ENCODE measurements at places on chromosomes 2 and 18.

DNA sequence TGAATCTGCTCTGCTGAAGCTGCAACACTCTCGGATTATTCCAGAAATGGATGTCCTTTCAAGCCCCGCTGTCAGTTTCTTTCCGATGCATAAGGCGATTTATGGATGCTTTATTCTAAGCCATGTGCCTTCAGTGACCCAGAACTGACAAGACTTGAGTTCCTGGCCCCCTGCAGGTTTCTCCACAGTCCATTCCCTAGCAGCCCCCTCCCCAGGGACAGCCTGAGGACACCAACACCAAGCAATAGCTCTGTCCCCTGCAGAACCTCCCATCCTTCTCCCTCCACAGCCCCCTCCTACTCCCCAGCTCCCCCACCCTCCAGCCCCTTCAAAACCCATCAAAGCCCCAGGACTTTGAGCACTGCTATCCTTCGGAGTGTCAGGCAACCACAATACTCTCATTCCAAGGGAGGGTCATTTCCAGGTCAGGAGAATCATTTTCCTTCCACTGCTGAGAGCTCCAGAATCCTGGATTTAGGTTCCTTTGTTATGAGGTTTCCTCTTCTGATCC, 24.6 kb upstream of the SPP2 start:
- DNase-seq = peak; percentile 57

DNA sequence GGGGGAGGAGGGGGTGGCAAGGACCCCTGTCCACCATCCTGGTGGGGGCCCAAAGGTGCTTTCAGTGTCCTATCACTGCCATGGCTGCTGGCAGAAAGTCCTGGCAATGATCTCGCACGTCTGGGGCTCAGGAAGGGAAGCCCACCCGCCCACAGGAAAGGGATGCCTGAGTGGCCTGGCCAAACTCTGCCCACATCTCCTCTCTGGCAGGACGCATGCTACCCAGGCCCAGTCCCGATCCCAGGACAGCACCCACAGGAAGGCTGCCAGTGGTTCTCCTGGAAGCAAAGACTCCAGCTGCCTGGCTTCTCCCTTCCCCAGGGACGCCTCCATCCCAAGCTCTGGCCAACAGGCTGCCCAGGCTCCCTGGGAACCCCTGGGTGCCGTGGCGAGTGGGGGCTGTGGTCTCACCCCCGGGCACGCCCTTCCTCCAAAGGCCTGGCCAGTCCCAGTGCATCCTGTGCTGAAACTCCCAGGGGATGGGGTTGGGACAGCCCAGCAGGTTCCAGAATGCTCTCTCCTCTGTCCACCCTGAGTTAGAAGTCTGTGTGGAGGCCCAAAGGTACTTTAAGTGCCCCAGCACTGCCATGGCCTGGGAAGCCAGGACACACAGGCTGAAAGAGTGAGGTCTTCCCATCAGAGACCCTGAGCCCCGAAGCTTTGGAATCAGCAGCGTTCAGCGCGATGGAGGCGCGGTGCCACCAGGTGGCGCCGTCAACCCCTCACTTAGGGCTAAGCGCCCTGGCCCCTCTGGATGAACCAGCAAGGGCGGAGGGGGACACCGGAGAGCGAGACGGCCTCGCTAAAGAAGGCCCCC, 29.8 kb upstream of the TAF1B start:
- peak; percentile 64 for DNase-seq

GRCh38 chr2:237440819-237441281, 26.9 kb upstream of the COL6A3 start:
- peak; percentile 28 for DNase-seq

DNA sequence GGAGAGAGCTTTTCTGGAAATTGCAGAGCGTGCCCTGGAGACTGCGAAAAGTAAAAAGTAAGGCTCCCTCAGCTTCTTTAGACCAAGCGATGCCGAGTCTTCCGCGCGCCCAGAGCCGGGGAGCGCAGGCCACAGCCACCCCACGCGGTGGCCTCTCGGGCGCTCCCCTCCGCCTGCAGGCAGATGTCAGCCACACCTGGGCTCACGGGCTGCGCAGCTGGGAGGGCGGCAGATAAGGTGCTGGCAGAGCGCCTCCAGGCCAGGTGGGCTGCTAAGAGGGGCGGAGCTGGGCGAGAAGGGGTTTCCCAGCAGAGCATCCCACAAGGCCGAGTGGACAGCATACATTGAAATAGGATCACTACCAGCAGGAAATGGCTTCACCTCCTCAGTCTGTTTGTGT, 81.7 kb downstream of the ARHGEF4 start:
- no peak for DNase-seq

GRCh38 chr18:11324510-11324909, 175.1 kb upstream of the PIEZO2 start:
- peak; percentile 26 for DNase-seq

DNA sequence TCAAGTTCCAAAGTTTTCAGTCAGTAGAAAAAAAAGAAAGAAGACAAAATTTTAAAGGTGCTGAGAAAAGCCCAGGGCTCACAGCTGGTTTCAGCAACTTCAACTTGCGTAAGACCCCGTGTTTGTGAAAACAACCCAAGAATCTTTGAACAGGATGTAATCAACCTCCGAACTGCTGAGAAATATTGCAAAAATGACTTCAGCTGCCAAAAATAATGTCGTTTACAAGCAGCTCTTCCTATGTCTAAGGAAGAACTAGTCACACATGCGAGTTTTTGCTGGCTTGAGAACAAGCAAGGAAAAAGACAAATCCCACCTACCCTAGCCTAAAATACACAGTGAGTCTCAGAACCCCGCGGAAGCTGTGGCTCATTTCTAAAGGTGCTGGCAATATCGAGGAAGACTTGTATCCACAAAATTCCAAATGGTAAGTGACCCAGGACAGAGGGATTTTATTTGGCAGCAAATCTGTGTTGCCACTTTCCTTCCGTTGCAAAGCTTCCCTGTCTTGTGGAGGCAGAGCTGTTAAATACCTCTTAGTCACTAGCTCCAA, 59.8 kb upstream of the SLC8A1 start:
- DNase-seq = peak; percentile 71

DNA sequence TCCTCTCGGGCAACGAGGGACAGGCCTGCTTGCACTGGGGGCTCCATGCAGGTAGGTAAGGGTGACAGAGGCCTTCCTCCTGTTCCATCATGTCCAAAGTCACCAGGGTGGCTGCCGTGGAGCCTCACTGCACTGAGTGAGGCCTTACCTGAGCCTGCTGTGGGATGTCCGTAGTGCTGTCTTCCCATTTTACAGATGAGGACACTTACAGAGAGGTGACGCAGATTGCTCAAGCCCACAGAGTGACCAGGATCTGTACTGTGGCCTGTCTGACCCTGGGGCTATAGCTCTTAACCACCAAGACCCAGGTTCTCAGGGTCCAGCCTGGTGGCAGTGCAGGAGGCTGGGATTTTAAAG, 5.4 kb downstream of the ATOH8 start:
- no peak for DNase-seq

- DNase-seq = peak; percentile 50
Measured at GRCh38 chr2:234467289-234467688, 29.6 kb downstream of the ARL4C start.

DNA sequence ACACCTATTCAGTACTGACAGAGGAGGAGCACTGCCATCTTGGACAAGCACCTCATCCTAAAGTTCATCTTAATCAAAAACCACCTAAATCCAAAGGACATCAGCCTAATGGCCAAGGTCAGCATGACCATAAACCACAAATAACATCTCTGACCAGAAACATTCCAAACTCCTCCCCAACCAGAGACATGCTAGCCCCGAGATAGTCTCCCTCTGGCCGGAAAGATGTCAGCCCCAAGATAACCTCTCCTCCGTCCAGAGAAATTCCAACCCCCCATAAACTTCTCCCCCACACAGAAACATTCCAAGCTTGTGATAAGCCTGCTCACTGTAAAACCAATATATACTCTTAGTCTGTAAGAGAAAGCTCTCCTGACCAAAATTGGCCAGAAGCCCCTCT, 260.6 kb downstream of the CLIP4 start:
- DNase-seq = no peak

- no peak for DNase-seq
Measured at GRCh38 chr2:221567809-221568208, 4.3 kb downstream of the EPHA4 start.

DNA sequence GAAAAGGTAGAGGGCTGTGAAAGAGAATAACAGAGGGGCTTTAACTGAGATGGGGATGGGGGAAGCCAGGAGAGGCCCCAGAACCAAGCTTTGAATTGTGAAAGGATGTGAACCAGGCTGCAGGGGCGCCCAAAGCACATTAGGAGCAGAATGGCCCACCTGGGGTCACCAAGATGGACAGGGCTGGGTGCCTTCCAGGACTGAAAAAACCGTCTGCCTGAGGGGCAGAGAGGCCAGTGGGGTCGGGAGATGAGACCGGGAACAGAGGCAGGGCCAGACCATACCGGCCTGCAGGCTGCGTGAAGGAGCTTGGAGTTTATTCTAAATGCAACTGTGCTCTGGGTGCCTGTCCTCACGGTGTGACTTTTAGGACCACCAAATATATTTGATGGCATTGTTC, 29.1 kb upstream of the FAM136A start:
- DNase-seq = no peak

DNA sequence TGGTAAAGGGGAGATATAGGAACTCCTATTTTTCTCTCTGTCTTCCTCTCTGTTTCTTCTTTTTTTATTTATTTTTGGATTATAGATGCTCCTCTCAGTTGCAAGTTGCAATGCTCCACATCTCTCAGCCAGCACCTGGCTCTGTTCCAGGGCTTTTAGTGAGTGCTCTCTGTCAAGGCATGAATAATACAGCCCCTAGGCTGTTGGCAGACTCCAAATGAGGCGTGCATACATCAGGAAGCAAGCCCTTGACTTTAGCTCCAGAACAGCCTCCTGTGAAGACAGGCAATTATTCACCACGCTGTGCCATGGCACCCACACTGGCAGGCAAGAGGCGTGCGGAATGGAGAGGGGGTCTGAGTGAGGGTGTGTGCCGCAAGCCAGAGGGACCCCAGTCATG, 228.1 kb upstream of the PXDN start:
- DNase-seq = peak; percentile 89

DNA sequence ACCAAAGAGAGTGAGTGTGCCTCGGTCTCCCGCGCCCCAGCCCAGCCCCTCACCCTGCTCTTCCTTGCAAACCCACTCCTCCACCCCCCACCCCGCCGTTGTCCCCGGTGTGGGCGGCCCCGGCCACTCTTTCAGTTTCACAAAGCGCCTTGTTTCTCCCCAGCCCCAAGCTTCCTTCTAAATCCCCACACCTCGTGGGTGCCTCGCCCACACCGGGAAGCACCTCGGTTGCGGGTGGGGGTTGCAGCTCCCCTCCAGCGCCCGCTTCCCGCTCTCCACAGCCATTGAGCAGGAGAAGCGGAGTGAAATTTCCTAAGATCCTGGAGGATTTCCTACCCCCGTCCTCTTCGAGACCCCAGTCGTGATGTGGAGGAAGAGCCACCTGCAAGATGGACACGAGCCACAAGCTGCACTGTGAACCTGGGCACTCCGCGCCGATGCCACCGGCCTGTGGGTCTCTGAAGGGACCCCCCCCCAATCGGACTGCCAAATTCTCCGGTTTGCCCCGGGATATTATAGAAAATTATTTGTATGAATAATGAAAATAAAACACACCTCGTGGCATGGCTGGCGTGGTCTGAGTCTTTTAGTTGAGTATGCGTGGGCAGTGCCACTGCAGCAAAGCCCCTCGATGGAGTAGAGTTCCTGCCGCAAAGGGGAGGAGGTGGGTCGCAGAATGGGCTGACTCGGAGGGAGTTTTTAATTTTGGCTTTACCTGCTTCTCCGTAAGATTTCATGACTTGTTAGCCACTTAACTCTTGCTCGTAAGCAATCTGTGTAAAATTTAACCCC, 848 bp downstream of the TMSB10 start:
- DNase-seq = no peak

DNA sequence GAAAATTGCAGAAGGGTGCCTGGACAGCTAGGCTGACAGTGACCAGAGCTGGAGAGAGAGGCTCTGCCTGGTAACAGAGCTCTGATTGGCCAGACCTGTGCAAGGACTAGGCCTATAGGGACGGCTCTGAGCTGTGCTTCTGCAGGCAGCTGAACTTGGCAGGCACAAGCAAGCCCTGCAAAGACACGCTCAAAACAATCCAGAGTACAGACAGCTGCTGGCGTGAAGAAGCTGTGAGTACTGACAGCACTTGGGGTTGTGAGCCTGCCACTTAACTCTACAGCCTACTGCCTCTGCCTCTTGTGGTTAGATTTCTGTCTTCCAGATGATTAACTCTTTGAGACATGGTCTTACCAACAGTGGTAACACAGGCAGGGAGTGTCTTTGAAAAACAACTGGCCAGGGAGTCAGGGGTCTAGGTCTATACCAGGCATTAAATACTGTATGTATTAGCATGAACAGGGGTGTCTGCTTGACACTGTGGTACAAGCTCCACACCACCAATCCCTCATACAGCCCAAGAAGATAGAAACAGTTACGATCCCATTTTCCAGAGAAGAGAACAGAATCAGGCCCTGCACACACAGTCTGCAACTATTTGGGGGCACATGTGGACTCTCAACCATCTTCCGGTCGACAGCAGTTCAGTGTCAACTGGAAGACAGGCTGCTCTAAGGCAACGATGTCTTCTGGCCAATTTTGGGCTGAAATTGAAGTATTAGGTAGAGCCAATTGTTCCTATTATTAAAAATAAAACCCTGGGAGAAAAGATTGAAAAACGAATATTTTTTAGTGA, 568.4 kb downstream of the TNS1 start:
- peak; percentile 98 for DNase-seq

GRCh38 chr2:74002505-74003421, 18.1 kb downstream of the TET3 start:
- DNase-seq = peak; percentile 80

GRCh38 chr2:102664471-102664909, 45.1 kb downstream of the SLC9A2 start:
- peak; percentile 1 for DNase-seq

- peak; percentile 85 for DNase-seq
Measured at GRCh38 chr2:119233326-119234020, 9.8 kb downstream of the STEAP3 start.

- no peak for DNase-seq
Measured at GRCh38 chr2:105175231-105175630, 66.3 kb upstream of the GPR45 start.

- DNase-seq = no peak
Measured at GRCh38 chr2:145286716-145287275, 766.9 kb upstream of the ZEB2 start.

GRCh38 chr18:35979112-35979511, 6.6 kb downstream of the RMP24 start:
- no peak for DNase-seq

DNA sequence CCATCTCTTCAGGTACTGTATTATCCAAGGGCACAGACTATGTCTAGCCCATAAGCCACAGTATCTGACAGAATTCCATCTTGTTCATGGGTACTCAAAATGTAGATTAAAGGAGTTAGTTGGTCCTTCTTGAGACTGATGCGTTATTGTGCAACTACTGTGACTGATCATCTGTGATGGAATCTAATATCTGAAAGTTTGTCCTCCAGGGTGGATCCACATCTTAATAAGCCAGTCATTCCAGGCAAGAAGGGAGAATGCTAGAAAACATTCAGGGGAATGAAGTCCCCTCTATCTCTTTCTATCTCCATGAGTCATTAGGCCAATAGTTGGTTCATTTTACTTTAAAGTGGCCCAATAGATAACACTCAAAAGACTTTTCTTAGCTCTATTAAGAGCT, 252.6 kb downstream of the EXOC6B start:
- no peak for DNase-seq

DNA sequence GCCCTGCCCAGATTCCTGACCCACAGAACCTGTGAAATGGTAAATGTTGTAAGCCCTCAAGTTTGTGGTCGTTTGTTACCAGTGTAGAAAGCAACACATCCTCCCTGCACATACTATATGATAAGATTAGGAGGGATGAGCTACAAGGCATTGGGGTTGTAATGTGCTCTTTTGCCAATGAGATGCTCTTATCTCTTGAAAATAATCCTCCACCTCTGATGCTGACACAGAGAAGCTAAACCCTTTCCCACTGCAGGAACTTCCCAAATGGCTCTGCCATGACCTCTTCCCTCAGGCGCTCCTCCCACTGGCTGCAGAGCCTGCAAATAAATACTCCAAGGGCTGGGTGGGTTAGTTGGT, 23.5 kb downstream of the CDC42EP3 start:
- DNase-seq = no peak
